ENCODE measurements at places on chromosomes 16 and 17. TPM values are rescaled to one million over a fixed set of nuclear protein-coding genes. Genes with fewer than 3 reads are reported as not detected.

The ARHGAP27 gene
- total RNA-seq, result 3.1 TPM

The CLEC18C gene
- 0.13 TPM for total RNA-seq

The FOXF1 gene
- 0.46 TPM for total RNA-seq

The TEKT5 gene
- 0.13 TPM for total RNA-seq

The TSPAN10 gene
- total RNA-seq, result 3.6 TPM

The GOSR2 gene
- total RNA-seq, result 65.1 TPM

The FGF11 gene
- total RNA-seq, result 12.9 TPM

The CYTH1 gene
- total RNA-seq, result 9.8 TPM

The SLC5A11 gene
- total RNA-seq, result not detected

The CTU2 gene
- 17.8 TPM for total RNA-seq

The KRTAP16-1 gene
- not detected for total RNA-seq

The ERBB2 gene
- total RNA-seq, result 78.5 TPM

The UTS2R gene
- not detected for total RNA-seq

The SPATA33 gene
- 2.2 TPM for total RNA-seq

The ZNF385C gene
- total RNA-seq, result not detected

The PRSS27 gene
- 0.69 TPM for total RNA-seq

The FAM117A gene
- total RNA-seq, result 4.7 TPM

The SOX8 gene
- 0.72 TPM for total RNA-seq

The PIRT gene
- not detected for total RNA-seq

The CHD9NB gene
- total RNA-seq, result 2.7 TPM
